Activated CD4-positive, alpha-beta T cell treated with anti-CD3 and anti-CD28 coated beads for 36 hours (primary cell): ENCODE measurements at places on chromosomes 16 and 17. TPM values are rescaled to one million over a fixed set of nuclear protein-coding genes. Genes with fewer than 3 reads are reported as not detected.

GLG1 gene
- 68.3 TPM for total RNA-seq

SPAG5 gene
- 165 TPM for total RNA-seq

CCDC78 gene
- 2.4 TPM for total RNA-seq

- no peaks in the 10 kb centered on the region for H3K36me3 ChIP-seq
- no peaks in the 10 kb centered on the region for H3K4me1 ChIP-seq
- no peak for DNase-seq
- H3K27me3 ChIP-seq: no peaks in the 10 kb centered on the region
Observed at GRCh38 chr16:54069601-54070239, 216.9 kb downstream of the IRX3 start.

GRCh38 chr17:73645050-73645871 lies 1.0 kb upstream of the SDK2 start:
- H3K27ac ChIP-seq: no peak overlapping the region
- H3K27me3 ChIP-seq: peaks cover 12% of the 10 kb centered on the region
- H3K4me1 ChIP-seq: peaks cover 14% of the 10 kb centered on the region
- DNase-seq: peak; percentile 66

KRT15 gene
- not detected for total RNA-seq
